ENCODE measurements at places on chromosomes 4 and X.

DNA sequence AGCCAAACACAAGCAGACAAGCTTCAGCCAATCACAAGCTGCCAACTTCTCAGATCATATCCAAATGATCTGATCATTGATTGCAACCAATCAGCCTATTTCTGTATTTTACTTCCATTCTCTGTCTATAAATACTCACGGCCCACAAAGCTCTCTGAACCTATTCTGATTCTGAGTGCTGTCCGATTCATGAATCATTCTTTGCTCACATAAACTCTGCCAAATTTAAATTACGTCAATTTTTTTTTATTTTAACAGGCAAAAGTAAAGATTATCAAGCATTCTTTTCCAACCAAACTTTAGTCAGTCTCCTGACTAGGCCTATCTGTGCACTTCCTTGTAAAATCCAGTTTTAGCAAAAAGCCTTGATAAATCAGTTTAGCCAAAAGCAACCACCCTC lies 1.8 kb upstream of the TCEANC start:
- no peak for DNase-seq

DNA sequence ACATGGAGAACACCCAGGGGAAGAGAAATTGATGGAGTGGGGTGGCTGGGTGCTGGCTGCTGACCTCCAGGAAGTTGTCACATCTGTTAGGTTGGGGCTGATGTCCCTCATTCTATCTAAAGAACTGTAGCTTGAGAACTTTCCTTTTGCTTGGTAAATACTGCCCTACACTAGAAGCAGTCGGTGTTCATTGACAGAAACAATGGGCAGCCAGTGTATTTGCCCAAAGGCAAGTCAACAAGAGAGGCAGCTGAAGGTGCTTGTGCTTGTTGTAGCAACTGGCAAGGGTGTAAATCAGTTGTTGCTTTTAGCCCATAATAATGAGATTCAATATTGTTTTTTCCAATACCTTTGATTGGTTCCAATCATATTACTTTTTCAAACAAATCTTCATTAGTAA lies 956 bp downstream of the TMEM154 start:
- DNase-seq: no peak

- no peak for DNase-seq
Measured at GRCh38 chrX:41236629-41237028, 97.3 kb upstream of the DDX3X start.

- DNase-seq: no peak
Measured at GRCh38 chr4:128615197-128615596, 194.3 kb upstream of the JADE1 start.

DNA sequence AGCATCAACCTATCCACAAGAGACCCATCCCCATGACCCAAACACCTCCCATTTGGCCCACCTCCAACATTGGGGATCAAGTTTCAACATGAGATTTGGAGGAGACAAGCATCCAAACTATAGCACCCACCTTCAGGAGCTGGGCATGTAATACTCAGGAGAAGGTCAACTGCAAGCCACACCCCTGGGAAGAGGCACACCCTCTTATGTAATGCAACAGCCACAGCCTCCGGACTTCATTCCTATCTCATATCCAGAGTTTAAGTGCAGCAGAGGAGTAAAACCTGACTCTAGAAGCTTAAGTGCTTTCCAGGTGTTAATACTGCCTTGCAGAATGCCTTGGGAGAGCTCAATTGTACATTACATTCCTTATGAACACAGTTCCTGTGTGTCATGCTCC lies 197.4 kb downstream of the PTTG2 start:
- no peak for DNase-seq

DNA sequence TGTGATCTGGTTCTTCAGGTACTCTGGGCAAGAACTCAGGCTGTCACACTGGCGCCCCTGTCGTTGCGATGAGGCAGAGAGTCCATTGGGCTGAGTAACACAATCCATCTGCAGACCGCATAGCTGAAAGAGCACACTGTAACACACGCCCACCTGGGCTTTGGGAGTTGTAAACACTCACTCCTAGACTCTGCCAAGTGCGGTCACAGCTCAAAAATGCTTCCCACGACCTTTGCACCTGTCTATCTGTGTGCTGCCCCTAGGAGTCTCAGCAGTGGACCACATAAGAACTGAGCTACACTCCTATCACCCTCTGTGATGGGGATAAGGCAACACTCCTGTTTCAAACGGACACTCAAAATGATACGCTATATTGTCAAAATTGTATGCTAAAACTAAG lies 2028.3 kb downstream of the PCDH7 start:
- DNase-seq: no peak

- DNase-seq: no peak
Measured at GRCh38 chrX:38221391-38221929, 789 bp upstream of the SRPX start.

GRCh38 chr4:13413729-13414437 lies 70.3 kb downstream of the RAB28 start:
- DNase-seq: no peak

DNA sequence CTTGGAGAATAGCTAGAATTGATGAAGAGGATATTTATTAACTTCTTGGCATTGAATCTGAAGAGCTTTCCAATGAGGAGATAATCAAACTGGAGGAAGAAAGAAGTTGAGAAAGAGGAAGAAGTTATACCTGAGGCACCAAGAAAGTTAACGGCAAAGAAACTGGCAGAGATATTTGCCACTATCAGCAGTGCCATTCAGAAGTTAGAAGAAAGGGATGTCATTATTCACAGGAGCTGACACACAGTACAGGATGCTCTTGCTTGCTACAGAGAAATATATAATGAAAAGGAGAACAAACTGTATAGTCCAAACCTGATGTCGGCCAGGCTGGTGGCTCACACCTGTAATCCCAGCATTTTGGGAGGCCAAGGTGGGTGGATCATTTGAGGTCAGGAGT lies 64.5 kb downstream of the MCUB start:
- DNase-seq: no peak

DNA sequence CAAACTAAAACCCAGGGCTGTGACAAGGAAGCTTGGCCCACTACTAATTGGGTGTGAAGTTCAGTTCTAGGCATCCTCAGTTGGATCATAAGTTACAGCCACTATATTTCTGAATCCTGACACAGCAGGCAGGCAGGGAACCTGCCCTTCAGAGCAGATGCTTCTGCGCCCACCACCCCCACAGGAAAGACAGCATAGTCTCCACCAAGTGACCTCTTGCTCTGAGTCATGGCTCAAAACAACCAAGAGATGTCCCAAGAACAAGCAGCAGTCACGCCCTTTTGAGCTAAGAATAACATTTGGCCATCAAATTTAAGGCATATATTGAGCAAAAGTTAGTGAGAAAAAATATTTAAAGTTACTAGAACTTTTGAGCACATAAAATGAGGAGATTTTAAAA lies 170.7 kb upstream of the SMARCAD1 start:
- DNase-seq: no peak

- DNase-seq: no peak
Measured at GRCh38 chrX:11347300-11347699, 54.1 kb downstream of the AMELX start.

GRCh38 chr4:54661169-54661568 lies 3.4 kb downstream of the KIT start:
- no peak for DNase-seq

DNA sequence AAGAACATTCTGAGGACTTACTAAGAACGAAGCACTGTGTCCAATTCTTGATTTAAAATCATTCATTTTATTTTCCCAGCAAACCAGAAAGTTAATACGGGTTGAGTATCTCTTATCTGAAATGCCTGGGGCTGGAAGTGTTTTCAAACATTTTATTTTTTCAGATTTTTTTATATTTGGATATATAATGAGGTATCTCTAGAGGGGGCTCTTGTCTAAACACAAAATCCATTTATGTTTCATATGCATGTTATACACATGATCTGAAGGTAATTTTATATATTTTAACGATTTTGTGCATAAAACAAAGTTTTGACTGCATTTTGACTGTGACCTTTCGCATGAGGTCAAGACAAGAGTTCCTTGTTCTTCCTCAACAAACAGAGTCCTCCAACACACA lies 320.9 kb downstream of the ASMT start:
- DNase-seq: no peak

DNA sequence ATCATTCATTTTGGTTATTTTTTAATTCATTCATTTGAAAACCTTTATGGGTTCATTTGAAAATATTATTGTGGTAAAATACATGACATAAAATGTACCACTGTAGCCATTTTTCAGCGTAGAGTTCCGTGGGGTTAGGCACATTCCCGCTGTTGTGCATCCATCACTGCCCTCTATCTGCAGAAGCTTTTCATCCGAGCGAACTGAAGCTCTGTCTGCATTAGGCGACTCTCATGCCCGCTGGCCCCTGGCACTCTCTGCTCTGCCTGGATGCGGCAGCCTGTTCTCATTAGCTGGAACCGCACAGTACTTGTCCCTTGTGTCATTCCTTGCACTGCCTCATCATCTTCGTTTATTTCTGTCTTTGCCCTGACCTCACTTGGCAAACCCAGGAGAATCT lies 17.5 kb downstream of the CFAP99 start:
- no peak for DNase-seq

DNA sequence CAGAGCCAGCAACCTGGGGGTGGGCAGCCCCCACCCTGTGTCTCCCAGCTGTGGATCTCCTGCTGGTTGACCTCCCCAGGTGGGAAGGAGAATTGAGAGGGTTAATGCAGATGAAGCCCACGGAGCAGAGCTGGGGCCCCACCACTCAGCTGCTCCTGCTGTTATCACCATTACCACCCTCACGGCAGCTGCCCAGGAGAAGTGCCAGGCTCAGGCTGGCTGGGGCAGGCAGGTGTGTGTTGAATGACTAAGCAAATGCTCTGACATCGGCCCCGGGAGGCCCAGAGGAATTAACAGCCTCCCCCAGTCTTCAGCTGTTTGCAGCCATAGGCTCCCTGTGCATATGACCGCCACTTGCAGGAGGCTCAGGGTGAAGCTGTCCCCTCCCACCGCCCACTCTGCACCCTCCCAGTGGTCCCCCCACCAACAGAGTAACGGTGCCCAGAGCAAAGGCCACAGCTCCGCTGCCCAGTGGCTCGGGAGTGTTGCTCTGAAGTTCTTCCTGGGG lies 133.8 kb downstream of the CPZ start:
- no peak for DNase-seq

GRCh38 chrX:71301195-71301924 lies at the start of gene ITGB1BP2:
Gene ITGB1BP2, plus strand, starts transcription at chrX:71301750. Its CDS starts 57 bp downstream, at chrX:71301807.
- DNase-seq: no peak

DNA sequence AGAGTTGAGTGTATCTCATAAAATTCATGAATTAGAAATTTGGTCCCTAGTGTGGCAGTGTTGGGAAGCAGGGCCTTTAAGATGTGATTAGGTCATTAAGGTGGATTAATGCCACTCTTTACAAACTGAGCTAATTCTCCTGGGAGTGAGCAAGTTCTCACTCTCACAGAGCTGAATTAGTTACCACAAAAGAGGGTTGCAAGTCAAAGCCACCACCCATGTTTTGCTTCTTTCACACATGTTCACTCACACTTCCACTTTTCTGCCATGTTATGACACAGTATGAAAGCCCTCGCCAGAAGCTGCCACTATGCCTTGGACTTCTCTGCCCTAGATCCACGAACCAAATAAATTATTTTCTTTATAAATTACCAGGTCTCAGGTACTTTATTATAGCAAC lies 332.1 kb downstream of the ARAP2 start:
- DNase-seq: no peak

- DNase-seq: no peak
Measured at GRCh38 chr4:34516524-34516923, 1727.8 kb downstream of the ARAP2 start.

DNA sequence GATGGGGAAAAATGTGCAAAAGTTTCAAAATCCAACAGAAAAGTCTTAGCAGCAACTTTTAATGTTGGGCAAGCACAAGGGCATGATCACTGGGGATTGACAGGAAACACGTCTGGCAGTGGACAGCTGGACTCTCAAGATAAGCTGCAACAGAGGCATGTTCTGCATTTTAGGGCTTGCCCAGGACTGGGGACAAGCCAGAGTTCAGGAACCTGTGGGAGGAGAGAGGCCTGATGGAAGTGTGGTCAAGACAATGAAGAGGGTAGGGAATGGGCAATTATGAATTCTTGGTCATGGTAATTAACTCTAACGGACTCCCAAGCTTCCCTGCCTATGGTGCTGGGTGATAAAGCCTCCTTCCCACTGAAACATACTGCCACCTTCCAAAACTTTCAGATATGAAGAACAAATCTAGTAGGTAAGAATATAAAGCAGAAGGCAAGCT lies 48.4 kb downstream of the ANXA3 start:
- DNase-seq: no peak

- no peak for DNase-seq
Measured at GRCh38 chr4:38949411-38950051, 81.9 kb downstream of the FAM114A1 start.

GRCh38 chr4:149955780-149956390 lies 122.4 kb upstream of the DCLK2 start:
- DNase-seq: no peak

- DNase-seq: no peak
Measured at GRCh38 chr4:183405303-183405702, 39.1 kb upstream of the CDKN2AIP start.

DNA sequence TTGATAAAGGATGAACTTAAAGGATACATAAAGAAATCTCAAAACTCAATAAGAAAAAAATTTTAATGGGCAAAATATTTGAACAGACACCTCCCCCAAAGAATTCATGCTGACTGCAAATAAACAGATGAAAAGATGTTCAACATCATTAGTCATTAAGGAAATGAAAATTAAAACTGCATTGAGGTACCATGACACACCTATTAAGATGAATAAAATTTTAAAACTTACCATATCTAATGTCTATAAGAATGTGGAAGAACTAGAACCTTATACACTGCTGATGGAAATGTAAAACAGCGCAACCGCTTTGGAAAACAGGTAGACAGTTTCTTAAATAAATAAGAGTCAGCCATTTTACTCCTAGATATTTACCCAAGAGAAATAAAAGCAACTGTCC lies 266.8 kb upstream of the TET2 start:
- no peak for DNase-seq

GRCh38 chrX:29024871-29025270 lies 437.6 kb downstream of the IL1RAPL1 start:
- no peak for DNase-seq

GRCh38 chr4:113556382-113557134 lies 205.0 kb downstream of the CAMK2D start:
- DNase-seq: no peak

DNA sequence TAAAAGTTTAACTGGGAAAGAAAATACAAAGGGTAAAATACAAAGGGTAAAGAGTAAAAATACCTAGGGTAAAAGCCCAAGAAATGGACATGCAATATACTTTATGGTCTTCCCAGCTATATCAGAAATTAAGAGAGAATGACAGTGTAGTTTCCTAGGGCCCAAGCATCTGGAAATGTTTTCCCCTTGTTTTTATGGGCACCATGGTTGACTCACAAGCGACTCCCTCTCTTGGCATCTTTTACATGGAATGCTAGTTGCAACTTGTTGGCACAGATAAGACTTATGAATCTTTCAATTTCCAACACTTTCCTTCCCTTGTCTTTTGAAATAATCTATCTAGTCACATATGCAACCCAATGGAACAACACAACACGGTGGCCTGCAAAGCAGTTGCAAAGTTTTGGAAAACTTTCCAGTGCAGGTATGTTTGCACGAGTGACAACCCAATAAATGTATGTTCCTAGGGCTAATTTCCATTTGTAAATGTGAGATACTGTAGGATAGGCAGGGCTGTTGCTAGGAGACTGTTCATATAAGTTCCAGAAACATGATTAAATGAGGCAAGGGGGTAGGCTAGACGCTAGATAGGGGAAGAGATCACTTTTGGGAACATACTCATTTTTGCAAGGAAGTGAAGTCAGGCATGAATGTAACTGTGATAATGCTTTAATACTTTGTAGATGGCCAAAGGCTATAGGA lies 36.4 kb upstream of the CWH43 start:
- no peak for DNase-seq

- no peak for DNase-seq
Measured at GRCh38 chr4:110680265-110680664, 57.4 kb upstream of the PITX2 start.

GRCh38 chr4:56626963-56627362 lies 54.1 kb downstream of the HOPX start:
- DNase-seq: no peak

All from stimulated activated CD8-positive, alpha-beta memory T cell treated with anti-CD3 and anti-CD28 coated beads, Interleukin-4, amount 100 ng/mL, for 1 hour (primary cell).